Aorta (tissue), 5 donors: ENCODE measurements at places on chromosomes 7 and 10.

DNA sequence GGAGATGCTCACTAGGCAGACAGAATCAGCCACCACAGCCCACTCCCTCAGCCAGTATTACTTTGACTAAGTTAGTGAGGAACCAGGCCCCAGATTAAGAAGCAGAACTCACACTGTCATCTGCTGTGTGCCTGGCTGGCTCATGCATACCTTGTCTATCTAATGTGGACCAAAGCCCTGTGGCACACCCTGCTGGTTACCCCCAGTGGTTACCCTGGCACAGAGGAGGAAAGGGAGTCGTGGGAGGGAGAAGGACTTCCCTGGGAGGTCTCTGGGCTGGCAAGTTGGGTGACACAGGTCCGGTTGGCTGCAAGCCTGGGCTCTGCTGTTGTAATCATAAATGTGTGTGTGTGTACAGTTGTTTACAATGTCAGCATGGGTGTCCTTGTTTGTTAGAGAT, 7.5 kb upstream of the SH2D4B start:
- DNase-seq, result no peak

GRCh38 chr10:52951824-52952223, 179.2 kb upstream of the MBL2 start:
- no peak for DNase-seq

- no peak for DNase-seq
These were observed 29.5 kb downstream of the APBB1IP start for GRCh38 chr10:26467639-26468038.

DNA sequence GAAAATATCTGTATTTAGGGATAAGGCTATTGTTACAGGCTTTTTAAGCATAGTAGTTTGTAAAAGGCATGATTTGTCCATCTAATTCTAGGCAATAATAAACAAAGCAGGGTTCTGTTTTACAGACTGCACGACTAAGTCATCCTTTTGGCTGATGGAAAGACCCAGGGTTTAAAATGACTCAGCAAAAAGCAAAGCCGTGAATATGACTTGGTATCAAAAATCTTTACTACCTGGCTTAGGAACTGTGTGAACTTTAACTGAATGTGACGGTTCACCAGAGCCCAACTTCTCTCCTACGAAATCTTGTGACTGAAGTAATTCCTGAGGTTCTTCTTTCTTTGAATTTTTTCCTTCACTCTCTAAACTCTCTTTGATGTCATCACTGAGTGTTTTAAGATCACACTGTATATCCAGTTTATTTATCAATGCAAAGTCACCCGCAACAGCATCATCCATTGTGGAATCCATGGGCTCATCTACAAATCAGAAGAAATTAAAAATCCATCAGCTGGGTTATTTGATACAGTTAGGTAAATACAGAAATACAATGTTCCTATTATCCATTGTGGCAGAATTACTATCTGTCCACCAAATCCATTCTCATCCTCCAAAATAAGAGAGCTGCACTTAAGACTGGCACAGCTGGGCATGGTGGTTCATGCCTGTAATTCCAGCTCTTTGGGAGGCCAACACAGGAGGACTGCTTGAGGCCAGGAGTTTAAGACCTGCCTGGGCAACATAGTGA, 17.0 kb downstream of the ATE1 start:
- DNase-seq, result no peak

- no peak for DNase-seq
These were observed 178.3 kb downstream of the DYNC1I1 start for GRCh38 chr7:95950698-95951097.

DNA sequence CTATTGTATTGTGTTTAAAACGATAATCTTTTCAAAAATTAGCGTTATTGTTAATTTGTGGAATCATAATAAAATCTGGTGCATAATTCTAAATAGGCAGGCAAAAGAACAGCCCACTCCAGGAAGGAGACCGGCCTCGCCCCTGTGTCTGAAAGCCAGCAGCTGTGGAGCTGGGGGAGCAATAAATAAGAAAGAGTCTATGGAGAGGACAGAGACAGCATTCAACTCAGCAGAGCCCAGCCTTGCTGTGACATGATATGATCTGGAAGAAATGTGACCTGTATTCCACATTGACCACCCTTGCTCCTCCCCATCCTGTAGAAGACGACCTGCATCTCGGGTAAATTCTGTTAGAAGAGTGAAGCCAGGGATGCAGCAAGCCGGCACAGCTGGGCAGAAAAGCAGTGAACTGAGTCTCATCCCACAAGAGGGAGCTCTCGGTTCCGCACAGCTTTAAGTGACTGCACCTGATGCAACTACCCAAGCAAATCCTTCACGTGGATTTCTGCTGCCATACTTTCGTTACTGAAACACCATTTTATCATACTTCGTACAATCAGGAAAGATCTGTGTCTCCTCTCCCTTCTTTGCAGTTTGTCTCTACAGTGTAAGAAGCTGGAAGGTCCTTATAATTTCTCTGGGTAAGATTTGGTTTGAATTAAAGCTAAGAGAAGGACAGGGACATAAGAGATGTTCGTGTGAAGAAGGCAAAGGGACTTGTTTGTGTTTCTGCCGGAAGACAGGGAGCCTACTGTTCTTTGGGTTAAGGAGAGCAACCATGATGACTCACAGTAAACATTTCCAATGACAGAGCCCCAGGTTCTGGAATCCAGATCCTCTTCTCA, 427.1 kb downstream of the GPAM start:
- DNase-seq, result peak; percentile 49

DNA sequence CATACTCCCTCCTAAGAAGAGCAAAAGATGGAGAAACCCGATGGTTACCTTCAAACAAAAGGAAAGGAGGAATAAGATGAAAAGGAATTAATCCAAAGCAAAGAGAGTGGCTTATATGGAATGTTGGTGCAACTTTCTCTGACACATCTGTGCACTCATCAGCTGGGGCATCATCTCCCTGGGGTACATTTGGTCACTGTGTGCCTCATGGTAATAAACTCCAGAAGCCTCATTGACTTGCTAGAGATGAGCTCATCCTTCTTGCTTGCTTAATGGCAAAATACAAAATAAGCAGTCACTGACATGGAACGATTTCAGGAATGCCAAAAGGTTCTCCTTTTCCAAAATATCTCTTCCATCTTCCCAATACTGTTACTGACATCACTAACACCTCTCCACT, 22.5 kb downstream of the CAV1 start:
- no peak for DNase-seq

GRCh38 chr7:151113344-151114150, 27.3 kb downstream of the AGAP3 start:
- DNase-seq, result no peak

DNA sequence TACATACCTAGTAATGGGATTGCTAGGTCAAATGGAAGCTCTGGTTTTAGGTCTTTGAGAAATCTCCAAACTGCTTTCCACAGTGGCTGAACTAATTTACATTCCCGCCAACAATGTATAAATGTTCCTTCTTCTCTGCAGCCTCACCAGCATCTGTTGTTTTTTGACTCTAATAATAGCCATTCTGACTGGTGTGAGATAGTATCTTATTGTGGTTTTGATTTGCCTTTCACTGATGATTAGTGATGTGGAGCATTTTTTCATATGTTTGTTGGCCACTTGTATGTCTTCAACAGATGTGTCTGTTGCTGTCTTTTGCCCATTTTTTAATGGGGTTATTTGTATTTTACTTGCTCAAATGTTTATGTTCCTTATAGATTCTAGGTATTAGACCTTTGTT, 675.5 kb downstream of the SUGCT start:
- no peak for DNase-seq

DNA sequence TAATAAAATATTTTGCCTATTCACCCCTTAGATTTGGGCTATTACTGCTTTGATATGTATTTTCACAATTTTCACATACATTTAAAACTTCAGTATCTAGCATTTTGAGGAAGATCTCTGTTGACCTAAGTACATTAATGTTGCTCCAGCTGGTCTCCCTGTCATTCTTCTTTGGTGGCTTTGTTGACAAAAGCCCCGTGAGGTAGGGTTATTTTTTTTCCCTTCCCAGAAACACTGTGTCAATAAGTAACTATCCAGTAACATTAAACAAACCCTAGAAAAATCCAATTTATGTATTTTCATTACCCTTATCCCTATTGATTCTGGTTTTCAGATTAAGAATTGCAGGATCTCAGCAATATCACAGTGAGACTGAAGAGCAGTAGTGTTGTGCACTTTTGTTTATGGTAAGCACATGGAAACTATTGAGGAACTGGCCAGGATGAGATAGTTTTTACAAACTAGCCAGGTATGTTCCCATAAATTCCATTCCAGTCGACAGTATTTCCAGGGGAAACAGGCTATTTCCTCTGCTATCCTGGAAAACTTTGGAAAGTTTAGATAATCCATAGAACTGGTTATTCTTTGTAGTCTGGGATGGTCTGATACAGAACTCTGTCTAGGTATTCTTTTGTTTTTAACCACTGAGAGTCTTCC, 198.2 kb downstream of the PON1 start:
- no peak for DNase-seq

DNA sequence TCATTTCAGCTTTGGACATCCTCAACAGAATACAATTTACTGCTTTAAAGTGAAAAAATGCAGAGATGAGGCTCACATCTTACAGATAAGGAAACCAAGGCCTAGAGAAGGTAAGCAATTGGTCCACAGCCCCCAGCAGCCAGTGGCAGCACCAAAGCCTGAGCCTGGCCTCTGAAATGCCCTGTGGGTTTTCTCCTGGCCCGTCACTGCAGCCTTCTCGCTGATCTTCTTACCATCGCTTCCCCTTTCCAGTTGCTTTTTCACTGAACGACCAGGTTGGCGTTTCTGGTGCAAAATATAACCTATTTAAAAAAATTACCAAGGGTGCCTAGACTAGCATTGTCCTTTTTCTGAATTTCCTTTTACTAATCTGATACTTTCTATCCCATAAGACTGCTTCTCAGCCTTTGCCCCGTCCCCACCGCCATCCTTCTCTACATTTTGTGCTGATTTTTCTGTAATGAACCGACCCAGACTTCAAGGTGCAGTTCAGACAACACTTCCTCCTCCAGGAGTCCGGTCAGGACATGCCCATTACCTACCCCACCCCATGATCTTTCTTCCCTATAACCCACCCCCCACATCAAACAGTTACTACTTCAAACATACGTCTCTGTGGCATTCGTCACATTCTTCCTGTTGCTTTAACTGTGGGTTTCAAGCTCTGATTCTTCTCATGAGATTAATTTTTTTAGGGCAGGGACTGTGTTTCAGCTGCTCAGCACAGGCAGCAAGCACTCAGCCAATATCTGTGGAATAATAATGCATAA, 289.4 kb downstream of the DNAJB6 start:
- DNase-seq, result no peak

DNA sequence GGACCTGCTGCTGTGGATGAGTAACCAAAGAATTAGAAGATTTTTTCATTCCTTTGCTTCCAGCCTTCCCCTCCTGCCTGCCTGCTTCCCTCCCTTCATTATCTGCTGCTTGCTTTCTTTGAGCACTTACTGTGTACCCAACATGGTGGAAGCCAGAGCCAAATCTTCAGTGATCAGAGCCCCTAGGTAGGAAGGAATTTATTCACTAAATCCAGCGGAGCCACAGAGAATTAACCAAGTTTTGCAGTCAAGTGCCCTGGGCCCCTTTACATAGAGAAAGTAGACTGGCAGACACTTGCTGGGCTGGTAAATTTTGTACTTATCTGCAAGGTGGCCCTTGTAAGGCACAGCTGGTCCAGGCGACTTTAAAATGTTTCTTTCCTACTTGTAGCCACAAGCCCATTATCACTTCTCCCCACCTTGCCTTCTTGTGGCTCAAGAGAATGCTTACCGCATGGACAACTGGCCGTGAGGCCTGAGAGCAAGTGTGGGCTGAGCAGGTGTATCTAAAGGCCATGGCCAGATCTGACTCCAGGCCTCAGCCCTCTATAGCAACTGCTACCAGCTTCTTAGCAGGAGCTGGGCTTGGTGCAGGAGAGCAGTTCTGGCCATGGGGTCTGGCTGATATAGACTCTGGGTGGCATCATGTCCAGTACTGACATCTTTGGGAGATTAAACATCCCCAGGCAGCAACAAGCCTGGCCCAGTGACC, 11.1 kb downstream of the UNC5B start:
- no peak for DNase-seq

GRCh38 chr7:52862321-52862720, 173.1 kb upstream of the POM121L12 start:
- DNase-seq, result no peak

DNA sequence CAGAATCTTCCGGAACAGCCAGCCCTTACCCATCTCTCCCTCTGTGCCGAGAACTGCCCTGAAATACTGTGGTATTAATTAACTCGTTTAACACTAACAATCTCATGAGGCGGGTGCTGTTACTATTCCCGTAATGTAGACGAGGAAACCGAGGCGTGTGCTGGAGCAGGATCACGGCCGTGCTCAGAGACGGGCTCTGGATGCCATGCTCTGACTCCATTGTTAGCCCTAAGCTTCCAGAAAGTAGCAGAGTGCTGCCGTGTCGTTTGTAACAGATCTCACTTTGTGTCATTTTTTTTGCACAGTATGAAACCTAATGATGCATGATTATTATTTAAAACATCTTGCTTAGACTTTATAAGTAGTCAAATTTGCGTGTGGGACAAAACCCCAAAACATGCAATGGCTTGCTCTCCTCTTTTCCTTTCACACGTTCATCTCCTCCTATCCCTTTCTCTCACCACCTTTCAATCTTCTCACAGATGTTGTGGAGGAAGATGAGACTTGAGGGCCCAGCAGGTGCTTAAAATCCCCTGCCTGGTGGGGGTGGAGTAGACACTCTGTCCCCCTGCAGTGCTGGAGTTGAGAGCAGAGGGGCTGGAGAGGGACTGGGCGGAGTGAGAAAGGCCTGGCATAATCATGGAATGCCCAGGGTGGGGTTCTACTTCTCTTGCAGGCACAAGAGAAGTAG, 482 bp upstream of the ACTR3C start:
- no peak for DNase-seq

- no peak for DNase-seq
These were observed 7.0 kb downstream of the KCNK18 start for GRCh38 chr10:117204316-117204715.

DNA sequence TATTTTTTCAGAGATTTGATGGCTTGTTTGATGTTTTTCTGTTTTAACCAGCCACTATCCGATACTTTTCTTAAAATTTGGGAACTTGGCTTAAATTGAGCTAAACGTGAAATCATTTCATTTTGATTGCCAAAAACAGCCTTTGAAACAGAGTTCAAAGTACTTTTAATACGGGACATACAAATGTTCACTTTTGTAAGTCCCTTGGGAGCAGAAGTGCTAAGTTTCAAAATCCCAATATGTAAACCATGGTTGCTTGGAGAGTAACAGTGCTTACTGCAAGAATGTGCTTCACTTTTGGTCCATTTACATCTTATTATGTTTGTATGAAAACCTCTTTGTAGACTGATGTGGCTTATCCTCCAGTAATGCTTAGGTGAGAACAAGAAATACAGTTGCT, 10.9 kb downstream of the PNPLA8 start:
- DNase-seq, result no peak

- no peak for DNase-seq
These were observed 286.4 kb downstream of the PTPRN2 start for GRCh38 chr7:158301207-158301606.

DNA sequence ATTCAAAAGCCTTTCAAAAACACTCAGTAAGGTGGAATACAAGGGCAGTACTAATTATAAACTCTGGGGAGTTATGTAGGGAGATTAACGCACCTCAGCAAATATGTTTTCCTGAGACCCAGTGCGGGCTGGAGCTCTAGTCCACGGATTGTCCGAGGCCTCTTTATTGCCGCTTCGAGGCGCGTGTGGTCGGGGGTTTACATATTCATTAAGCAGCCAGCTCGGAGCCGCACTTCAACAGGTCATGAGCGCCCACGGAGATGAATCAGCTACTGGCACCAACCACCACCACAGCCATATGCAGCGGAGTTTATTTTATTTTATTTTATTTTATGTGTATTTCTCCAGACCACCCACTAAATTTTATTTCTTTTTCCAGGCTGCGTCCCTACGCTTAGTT, 195.9 kb upstream of the ADARB2 start:
- DNase-seq, result no peak

GRCh38 chr7:5005066-5005465, 40.6 kb upstream of the RBAK start:
- DNase-seq, result no peak
